ENCODE measurements at places on chromosomes 1 and 21. TPM values are rescaled to one million over a fixed set of nuclear protein-coding genes. Genes with fewer than 3 reads are reported as not detected.

SPRR2A gene
- not detected for total RNA-seq

DNA sequence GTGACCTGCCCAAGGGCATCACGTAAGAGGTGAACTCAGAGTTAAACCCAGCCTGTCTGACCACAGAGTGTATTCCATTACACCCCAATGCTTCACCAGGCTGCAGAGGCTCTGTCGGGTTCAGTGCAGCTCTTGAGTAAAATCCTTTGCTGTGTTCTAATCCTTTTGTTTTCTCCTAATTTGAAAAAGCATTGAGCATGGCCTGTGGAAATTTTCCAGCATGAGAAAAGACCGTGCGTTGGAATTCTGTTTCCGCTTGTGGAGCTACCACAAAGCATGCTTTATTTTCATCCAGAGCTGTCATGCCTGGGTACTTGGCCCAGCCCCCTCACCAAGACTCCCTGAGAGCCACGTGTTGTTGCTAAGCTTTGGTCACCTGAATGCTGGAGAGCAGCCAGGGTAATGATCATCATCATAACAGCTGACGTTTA lies 317.6 kb downstream of the PRDM2 start:
- no peak for DNase-seq

- DNase-seq, result no peak
These were observed 361.0 kb downstream of the ADGRL2 start for GRCh38 chr1:82161700-82162141.

DNA sequence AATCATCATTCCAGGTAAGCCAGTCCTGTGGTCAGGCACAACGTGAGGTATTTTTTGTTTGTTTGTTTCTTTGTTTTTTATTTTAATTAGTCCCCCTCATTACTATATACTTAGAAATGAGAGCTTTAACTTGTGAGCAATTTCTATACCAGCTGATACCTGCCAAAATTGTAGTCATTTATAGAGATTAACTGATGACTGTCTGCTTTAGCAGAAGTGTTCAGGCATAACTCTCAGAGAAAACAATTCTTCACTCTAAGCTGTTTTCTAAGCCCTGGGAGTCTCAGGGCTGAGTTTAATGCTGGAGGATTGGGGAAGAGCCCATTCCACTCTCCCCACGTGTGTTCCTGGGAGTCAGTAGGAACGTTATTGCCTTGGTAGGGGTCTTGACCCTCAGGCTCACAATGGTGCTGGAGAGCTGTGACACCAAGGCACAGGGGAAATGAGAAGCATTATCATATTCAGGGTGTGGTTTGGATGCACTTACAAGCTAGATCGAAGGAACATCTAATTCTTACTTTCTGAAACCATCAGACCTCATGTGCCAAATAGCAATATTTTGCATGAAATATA lies 168.2 kb downstream of the CLIC6 start:
- no peak for DNase-seq
